ENCODE measurements at places on chromosomes 12 and 14. TPM values are rescaled to one million over a fixed set of nuclear protein-coding genes. Genes with fewer than 3 reads are reported as not detected.
A peak's percentile ranks its signal among the peaks of the same experiment; 100 is the strongest.

DNA sequence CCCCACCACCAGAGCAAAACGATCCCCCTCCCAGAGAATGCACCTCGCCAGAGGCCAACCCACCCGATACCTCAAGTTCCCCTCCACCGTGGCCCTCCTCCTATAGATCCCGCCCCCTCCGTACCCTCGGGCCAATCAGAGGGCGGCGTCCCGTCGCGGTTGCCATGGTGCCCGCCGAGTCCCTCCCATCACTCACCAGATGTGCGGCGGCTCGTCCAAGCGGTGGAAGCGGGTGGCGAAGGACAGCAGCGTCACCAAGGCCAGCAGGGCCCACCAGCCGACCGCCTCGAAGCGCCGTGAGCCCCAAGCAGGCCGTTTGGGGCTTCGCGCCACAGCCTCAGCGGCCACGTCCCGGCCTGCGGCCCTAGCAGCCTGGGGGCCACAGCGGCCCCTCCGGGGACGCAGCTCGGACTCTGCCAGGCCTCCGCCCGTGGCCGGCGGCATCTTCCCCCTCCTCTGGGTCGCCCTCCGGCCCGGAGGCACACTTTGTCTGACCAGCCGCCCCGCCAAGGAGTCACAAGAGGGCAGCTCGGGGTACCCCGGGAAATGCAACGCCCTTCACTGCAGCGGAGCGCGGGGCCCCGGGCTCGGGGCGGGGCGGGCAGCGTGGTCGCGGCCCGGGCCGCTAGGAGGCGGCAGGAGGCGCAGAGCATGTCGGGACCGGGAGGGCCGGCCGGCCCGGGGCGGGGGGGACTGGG lies at the start of gene POMT2:
Gene POMT2 (minus strand): TSS at position 646 of the 698 bp plus-strand sequence. CDS start 202 bp downstream, at position 444.
- no peaks in the 10 kb centered on the region for H3K36me3 ChIP-seq
- DNase-seq = peak; percentile 82
- peaks cover 19% of the 10 kb centered on the region for H3K4me1 ChIP-seq
- H3K4me3 ChIP-seq = peak within 1 kb of the TSS; percentile 97

DNA sequence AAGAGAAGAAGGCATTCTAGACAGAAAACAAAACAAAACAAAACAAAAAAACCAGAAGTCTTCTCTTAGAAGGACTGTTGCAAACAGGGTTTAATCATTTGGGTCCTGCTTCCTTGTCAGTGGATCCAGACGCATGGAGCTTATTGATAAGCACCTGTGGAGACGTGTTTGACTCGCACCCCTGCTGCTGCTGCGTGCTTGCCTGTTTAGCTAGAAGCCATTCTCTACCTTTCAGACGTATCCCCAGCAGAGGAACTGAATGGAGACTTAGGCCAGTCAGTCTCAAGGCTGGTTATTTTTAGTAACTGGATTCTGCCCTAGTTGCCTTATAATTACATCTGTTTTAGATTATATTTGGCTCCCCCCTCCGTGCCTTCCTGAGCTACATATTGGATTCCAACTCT lies 186.1 kb upstream of the EEA1 start:
- DNase-seq = no peak
- H3K4me1 ChIP-seq = peaks cover 7% of the 10 kb centered on the region

DNA sequence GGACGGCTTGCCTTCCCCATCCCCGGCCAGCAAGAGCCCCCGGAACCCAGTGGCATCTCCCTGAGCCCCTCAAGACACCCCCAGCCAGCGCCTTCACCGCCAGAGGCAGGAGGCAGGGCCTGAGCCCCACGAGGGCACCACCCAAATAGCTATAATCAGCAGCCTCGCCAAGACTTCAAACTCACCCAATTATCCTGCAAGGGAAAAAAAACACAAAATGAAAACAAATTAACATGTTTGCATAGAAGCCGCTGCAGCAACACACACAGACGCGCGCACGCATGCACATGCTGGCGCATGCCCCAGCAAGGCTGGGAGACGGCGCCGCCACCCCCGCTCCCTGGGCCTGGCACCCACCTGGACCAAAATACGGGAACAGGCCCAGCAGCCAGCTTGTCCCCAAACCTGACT lies 15.8 kb downstream of the FAM222A start:
- no peaks in the 10 kb centered on the region for H3K4me1 ChIP-seq
- no peaks in the 10 kb centered on the region for H3K36me3 ChIP-seq
- H3K27me3 ChIP-seq = no peaks in the 10 kb centered on the region
- DNase-seq = no peak
- H3K27ac ChIP-seq = no peak overlapping the region
- H3K4me3 ChIP-seq = no peak overlapping the region

DNA sequence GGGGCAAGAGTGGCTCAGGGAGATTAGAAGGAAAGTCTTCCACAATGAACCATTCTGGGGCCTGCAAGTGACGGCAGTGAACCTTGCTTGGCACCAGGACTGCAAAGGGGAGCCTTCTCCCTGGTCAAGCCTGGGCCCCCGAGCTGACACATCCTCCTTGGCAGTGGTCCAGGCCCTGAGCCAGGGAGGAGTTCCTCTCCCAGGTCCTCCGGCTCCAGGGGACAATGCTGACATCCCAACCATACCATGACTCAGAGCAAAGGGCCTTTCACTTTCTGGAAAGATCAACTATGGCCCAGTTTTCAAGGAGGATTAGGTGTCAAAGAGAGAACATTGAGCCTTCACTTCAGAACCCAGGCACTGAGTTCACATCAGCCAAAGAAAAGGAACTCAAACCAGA lies 756.5 kb upstream of the TBX3 start:
- H3K36me3 ChIP-seq = no peaks in the 10 kb centered on the region
- H3K27ac ChIP-seq = no peak overlapping the region
- DNase-seq = no peak
- no peaks in the 10 kb centered on the region for H3K27me3 ChIP-seq
- no peaks in the 10 kb centered on the region for H3K4me1 ChIP-seq

GRCh38 chr14:71824816-71825215 lies 107.4 kb upstream of the RGS6 start:
- no peaks in the 10 kb centered on the region for H3K36me3 ChIP-seq
- H3K27ac ChIP-seq = no peak overlapping the region
- no peak for DNase-seq
- no peak overlapping the region for H3K4me3 ChIP-seq

- H3K4me1 ChIP-seq = peaks cover 13% of the 10 kb centered on the region
- H3K4me3 ChIP-seq = no peak overlapping the region
- DNase-seq = peak; percentile 80
- no peaks in the 10 kb centered on the region for H3K27me3 ChIP-seq
- H3K36me3 ChIP-seq = no peaks in the 10 kb centered on the region
Observed at GRCh38 chr12:108773798-108774788, 42.8 kb upstream of the CORO1C start.

DNA sequence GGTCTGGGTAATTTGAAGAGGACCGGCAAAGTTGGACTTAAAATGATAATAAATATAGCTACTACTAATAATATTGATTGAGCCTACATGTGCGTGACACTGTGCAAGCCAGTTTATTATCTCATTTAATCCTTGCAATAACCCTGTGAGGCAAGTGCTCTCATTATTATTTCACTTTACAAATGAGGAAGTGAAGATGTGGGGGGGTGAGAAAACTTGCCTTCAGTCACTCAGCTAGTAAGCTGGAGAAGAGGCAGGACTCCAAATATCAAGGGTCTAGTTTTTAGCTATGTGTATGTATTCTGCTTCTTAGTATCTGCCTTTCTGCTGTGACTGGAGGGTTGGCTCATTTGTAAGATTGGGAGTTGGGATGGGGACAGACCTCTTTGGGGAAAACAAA lies 39.2 kb downstream of the NPAS3 start:
- no peak overlapping the region for H3K27ac ChIP-seq
- DNase-seq = no peak
- no peaks in the 10 kb centered on the region for H3K27me3 ChIP-seq
- H3K4me3 ChIP-seq = no peak overlapping the region

DNA sequence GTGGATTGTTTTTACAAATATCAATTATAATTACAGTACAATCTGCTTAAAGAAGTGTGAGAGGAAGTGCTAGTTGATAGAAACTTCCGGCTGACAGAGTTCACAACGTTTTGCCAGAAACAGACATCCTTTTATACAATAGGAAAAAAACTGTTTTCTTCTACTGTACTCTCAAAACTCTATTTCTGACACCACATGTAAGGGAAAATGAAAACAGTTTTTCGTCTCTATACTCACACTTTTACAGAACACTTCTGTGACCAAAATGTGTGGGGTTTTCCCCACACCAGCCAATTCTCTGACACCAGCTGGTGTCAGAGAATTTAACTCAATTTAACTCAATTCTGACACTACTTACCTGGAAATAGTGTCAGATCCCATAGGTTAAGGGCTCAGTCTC lies 24.2 kb upstream of the HIF1A start:
- no peak overlapping the region for H3K27ac ChIP-seq
- H3K27me3 ChIP-seq = no peaks in the 10 kb centered on the region
- H3K36me3 ChIP-seq = no peaks in the 10 kb centered on the region

DNA sequence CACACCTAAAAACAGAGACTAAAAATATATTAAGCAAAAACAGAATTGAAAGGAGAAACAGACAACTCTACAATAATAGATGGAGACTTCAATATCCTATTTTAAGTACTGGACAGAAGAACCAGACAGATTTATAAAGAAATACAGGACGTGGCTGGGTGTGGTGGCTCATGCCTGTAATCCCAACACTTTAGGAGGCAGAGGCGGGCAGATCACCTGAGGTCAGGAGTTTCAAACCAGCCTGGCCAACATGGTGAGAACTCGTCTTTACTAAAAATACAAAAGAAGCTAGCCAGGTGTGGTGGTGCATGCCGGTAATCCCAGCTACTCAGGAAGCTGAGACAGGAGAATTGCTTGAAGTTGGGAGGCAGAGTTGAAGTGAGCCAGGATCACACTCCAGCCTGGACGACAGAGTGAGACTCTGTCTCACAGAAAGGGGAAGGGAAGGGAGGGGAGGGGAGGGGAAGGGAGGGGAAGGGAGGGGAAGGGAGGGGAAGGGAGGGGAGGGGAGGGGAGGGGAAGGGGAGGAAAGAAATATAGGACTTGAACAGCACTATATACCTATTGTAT lies 53.0 kb downstream of the CDK17 start:
- H3K4me1 ChIP-seq = peaks cover 13% of the 10 kb centered on the region
- H3K36me3 ChIP-seq = no peaks in the 10 kb centered on the region
- peak overlapping the region; percentile 62 for H3K4me3 ChIP-seq
- DNase-seq = no peak
- no peaks in the 10 kb centered on the region for H3K27me3 ChIP-seq
- H3K27ac ChIP-seq = no peak overlapping the region

DNA sequence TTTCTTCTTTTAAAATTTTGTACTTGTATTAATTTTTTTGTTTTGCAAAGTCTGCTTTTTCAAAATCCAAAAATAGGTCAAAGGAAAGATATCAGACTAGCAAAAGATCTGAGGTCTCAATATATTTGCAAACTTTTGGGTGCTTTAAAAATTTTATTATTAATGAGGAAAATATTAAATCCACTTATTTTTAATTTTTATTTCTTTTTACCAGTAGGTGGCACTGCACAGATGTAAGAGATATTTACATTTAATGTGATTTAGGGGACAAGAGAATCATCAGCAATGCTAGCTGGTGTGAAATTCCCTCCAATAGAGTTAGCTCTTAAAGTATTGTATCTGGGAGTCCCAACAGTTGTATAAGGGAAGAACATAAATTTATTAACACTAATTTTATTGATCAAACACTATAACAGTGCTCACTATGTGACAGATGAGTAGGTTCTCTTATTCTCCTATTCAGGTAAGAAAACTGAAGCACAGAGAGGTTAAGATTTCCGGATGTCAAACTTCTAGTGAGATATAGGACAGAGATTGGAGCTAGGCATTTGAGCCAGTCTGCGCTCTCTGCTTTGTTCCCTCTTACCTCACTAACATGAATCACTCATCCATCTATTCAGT lies 30.5 kb downstream of the ALX1 start:
- H3K27ac ChIP-seq = no peak overlapping the region
- no peak overlapping the region for H3K4me3 ChIP-seq
- H3K36me3 ChIP-seq = no peaks in the 10 kb centered on the region
- no peaks in the 10 kb centered on the region for H3K4me1 ChIP-seq

- H3K27ac ChIP-seq = no peak overlapping the region
- no peaks in the 10 kb centered on the region for H3K36me3 ChIP-seq
- no peaks in the 10 kb centered on the region for H3K4me1 ChIP-seq
- no peaks in the 10 kb centered on the region for H3K27me3 ChIP-seq
Observed at GRCh38 chr14:101444116-101444515, 117.2 kb upstream of the DIO3 start.

DNA sequence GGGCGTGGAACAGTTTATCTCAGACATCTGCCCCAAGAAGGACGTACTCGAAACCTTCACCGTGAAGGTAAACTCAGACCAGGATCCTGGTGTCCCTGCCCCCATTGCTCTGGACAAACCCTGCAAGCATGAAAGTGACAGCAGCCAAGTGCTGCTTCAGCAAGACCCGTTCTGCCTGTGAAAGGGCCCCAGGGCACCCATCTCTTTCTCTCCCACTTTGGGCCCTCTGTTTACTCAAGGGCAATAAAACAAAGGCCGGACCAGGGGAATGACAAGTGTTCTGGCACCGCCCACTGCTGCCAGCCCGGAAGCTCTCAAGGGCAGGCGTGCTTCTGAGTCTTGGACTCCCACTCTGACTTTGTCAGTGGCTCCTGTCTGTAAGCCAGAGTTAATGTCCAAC lies 35.3 kb downstream of the CD9 start:
- H3K36me3 ChIP-seq = peaks cover 36% of the 10 kb centered on the region
- peaks cover 33% of the 10 kb centered on the region for H3K4me1 ChIP-seq
- no peak overlapping the region for H3K4me3 ChIP-seq
- no peak for DNase-seq
- no peak overlapping the region for H3K27ac ChIP-seq

GRCh38 chr12:51132693-51133092 lies 40.2 kb downstream of the TFCP2 start:
- no peak for DNase-seq
- no peak overlapping the region for H3K27ac ChIP-seq
- no peaks in the 10 kb centered on the region for H3K4me1 ChIP-seq
- H3K27me3 ChIP-seq = no peaks in the 10 kb centered on the region
- H3K36me3 ChIP-seq = no peaks in the 10 kb centered on the region

GRCh38 chr12:106918746-106919145 lies 37.0 kb upstream of the TMEM263 start:
- H3K27me3 ChIP-seq = no peaks in the 10 kb centered on the region
- no peak overlapping the region for H3K27ac ChIP-seq
- H3K4me3 ChIP-seq = no peak overlapping the region

- H3K27ac ChIP-seq = no peak overlapping the region
- no peaks in the 10 kb centered on the region for H3K4me1 ChIP-seq
- no peaks in the 10 kb centered on the region for H3K36me3 ChIP-seq
- H3K4me3 ChIP-seq = no peak overlapping the region
- H3K27me3 ChIP-seq = no peaks in the 10 kb centered on the region
- DNase-seq = no peak
Observed at GRCh38 chr14:97056086-97056485, 258.9 kb downstream of the VRK1 start.

MYF5 gene
- total RNA-seq = not detected

PRKCH gene
- total RNA-seq = 73.6 TPM

LGR5 gene
- total RNA-seq = 7.4 TPM

TMPRSS12 gene
- total RNA-seq = not detected

C1QL4 gene
- total RNA-seq = not detected

KRT79 gene
- not detected for total RNA-seq

SOX5 gene
- total RNA-seq = 37.0 TPM

PLA2G1B gene
- not detected for total RNA-seq

KRT73 gene
- not detected for total RNA-seq

PWP1 gene
- total RNA-seq = 38.4 TPM
